ENCODE measurements at places on chromosomes 11 and 22.

- no peak for DNase-seq
Measured at GRCh38 chr11:48055292-48056132, 75.2 kb downstream of the PTPRJ start.

GRCh38 chr22:19291218-19291579 is 320 bp downstream of the CLTCL1 start:
- peak; percentile 33 for DNase-seq

GRCh38 chr22:27086080-27087044 is 429.0 kb downstream of the MIAT start:
- no peak for DNase-seq

DNA sequence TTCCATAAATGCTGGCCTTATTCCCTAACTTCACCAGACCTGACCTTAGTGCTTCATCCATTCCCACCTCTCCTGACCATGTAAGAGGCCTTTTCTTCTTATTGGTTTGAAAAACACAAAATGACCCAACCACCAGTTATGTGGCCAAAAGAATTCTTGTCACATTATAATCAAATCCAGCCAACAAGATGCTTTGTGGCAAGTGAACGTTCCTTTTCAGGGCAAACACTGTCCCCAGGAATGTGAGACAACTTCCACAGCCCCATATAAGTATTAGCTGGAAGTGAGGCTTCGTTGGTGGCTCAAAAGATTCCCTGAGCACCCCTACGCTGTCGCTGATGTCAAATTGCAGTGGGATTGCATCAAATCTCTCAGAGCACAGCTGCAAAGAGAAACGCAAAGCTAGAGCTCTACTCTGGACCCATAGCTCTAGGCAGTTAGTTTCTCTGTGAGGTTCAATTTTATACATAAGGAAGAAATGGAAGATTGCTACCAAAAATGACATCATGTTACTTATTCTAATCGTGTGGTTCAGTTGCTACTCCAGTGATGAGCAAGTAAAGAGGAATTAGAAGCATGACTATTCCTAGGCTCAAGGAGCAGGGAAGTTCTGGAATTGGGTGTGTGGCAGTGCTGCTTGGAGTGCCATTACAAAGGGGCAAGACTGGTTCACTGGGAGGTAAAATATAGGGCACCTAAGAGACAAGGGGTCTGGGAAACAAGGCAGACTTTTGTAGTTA is 26.1 kb downstream of the GLYATL1 start:
- DNase-seq = peak; percentile 31

GRCh38 chr11:73340164-73340563 is 32.1 kb downstream of the ARHGEF17 start:
- DNase-seq = no peak

- DNase-seq = no peak
Measured at GRCh38 chr11:96331699-96332116, 11.3 kb downstream of the MAML2 start.

- DNase-seq = peak; percentile 35
Measured at GRCh38 chr22:24410110-24410856, 17.1 kb upstream of the ADORA2A start.

- no peak for DNase-seq
Measured at GRCh38 chr11:91795139-91795887, 429.3 kb upstream of the FAT3 start.

DNA sequence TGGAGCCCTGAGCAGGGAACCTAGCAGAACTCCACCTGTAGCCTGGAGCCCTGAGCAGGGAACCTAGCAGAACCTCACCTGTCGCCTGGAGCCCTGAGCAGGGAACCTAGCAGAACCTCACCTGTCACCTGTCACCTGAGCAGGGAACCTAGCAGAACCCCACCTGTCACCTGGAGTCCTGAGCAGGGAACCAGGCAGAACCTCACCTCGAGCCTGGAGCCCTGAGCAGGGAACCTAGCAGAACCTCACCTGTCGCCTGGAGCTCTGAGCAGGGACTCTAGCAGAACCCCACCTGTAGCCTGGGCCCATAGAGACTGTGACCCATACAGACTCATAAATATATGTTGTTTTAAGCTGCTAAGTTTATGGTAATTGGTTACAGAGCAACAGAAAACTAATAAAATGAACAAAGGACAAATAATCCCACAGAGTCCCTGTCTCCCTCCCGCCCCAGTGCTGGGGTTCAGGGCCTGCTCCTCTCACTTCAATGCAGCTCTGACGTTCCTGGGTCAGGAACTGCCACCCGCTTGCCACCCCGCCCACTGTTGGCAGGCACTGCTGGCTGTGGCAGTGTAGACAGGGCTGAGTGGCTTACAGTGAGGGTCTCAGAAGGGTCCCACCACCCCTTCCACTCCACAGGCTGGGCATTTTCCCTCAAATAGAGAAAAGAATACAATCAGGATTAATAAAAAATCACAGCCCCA is 259.1 kb downstream of the TBC1D22A start:
- no peak for DNase-seq

DNA sequence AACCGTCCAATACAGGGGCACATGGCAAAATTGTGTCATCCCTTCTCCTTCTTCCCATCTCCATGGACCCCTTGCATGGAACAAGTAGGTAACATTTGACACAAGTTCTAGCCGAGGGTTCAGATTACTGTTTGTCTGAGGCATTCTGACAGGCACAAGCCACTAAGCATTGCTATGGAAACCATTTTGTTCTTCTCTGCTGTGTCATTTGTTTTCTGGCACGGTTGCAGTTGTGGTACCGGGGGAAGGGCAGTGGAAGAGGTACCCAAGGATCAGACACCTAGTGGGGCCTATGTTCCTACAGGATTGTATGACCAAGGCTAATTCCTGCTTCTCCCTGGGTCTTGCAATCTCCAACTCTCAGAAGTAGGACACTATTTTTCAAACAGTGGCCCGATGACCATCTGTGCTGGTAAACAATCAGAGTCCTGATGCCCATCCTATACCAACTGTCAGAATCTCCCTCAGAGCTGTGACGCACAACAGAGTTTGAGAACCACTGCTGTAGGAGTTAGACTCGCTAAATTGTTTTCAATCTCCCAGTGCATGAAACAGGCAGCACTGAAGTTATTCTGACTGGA is 69.3 kb downstream of the KCNC1 start:
- no peak for DNase-seq

DNA sequence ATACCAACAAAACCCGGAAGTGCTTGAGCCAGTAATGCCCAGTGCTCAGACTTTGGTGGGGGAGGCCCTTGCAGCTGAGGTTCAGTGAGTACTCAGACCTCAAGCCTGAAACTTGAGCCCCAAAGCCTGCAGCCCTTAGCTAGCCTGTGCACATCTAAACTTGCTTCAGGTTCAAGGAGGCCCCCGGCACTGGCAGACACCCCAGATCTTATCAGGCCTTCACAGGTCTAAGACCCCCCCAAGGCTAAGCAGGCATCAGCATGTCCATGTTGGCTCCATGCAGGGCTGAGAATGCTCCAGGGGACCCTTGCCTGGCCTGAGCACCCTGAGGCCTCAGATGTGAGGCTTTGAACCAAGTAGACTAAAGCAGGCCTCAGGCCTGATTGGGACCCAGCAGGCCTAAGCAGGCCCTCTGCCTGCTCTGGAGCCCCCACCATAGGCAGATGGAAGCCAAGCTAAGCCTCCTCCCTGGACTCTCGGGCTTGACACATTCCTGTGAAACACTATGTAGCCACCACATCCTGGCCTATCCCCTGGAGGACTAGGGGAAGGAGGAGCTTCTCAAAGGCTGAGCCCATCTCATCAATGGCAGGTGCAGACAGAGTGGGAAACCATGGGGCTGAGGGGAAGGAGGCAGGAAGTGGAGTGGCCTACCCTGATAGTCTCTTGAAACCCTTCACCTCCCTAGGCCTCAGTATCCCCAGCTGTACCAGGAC is 1.2 kb upstream of the CASTOR1 start:
- DNase-seq = peak; percentile 66

GRCh38 chr11:28132548-28132947 is 24.4 kb downstream of the METTL15 start:
- DNase-seq = no peak

- no peak for DNase-seq
Measured at GRCh38 chr11:113831314-113831713, 44.1 kb downstream of the USP28 start.

- no peak for DNase-seq
Measured at GRCh38 chr11:69913591-69914285, 94.5 kb upstream of the FGF3 start.

GRCh38 chr22:32618441-32619140 is 144.0 kb downstream of the FBXO7 start:
- no peak for DNase-seq

- DNase-seq = no peak
Measured at GRCh38 chr22:31846161-31847115, 92.6 kb downstream of the DEPDC5 start.

- DNase-seq = no peak
Measured at GRCh38 chr11:61782841-61783240, 9.6 kb downstream of the TMEM258 start.

- DNase-seq = no peak
Measured at GRCh38 chr11:84128840-84129239, 842.7 kb upstream of the CCDC90B start.

- peak; percentile 61 for DNase-seq
Measured at GRCh38 chr11:15819679-15820286, 536.6 kb downstream of the SOX6 start.

DNA sequence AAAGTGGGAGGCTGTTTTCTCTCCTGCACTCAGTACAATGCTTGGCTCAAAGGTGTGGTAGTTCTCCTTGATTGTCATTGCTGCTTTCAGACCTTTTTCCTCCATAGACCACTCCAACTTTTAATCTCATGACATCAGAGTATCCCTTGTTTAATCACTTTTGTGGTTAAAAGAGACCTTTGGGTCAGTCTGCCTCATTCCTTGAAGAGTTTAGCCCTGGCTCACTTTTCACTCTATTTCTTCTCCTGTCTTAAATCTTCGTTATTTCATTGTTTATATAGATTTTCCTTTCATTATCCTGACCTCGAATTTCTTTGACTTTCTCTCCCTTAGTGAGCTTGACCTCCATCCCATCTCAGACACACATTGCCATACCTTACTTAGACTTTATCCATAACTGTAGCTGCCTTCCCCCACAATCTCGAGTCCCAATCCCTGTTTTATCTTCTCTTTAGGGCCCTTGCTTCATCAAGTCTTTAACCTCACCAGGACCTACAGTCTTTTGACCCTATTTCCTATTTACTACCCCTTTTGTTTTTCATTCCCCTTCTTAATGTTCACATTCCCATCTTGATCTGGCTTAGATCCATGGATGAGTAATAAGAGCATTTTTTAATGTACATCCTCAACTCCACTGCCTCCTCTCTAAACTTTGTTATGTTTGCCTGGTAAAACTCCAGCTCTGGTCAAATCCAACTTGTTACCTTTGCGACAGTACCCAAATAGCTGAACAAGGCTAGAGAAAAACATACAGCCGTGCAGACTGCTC is 9.5 kb downstream of the ATXN10 start:
- DNase-seq = peak; percentile 33

GRCh38 chr11:100105982-100106358 is 581.1 kb upstream of the ARHGAP42 start:
- DNase-seq = no peak

DNA sequence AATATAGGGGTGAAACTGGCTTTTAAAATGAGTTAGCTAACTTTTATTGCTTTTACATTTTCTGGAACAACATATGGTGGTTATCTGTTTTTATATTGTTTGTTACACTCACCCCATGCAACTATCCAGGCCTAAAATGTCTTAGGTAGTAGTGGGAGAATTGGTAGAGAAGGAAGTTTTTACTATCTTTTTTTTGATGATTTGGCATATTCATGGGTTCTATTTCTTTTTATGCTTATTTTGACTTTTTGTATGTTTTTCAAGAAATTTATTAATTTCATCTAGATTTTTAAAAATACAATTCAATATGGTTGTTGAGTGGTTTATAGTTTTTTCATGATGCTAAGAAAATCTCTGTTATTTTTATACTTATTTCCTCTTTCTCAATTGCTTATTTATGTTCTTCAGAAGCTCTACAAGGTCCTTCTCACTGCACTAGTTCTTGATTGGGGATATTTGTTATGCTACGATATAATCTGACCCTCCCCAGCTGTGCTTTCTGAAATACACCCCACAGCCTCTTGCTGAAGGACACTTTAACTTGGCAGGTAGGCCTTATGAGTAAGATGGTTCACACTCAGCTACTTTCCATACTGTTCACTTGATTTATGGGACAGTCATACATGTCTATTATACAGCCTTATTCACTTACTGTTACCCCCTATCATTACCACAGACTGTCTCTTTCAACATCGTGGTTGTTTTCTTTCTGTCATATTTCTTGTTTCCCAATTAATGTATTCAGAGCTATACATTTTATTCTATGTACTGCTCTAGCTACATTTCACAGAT is 431.2 kb downstream of the METTL15 start:
- no peak for DNase-seq

GRCh38 chr22:30266445-30267381 is at the start of gene OSM:
Gene OSM (minus strand): TSS chr22:30266851. CDS start chr22:30266799, 52 bp downstream.
- no peak for DNase-seq

DNA sequence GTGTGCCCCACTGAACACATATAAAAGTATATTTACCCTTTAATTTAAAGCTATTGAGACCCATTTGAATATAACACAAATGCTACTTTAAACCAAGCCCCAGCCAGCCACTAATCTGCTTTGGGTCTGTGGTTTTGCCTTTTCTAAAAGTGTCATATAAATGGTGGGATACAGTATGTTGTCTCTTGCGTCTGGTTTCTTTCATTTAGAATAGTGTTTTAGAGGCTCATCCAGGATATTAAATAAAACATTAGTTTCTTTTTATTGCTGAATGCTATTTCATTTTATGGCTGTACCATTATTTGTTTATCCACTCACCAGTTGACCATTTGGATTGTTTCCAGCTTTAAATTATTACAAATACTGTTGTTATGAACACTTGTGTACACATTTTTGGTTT is 290.5 kb upstream of the SORL1-AS1 start:
- DNase-seq = no peak

DNA sequence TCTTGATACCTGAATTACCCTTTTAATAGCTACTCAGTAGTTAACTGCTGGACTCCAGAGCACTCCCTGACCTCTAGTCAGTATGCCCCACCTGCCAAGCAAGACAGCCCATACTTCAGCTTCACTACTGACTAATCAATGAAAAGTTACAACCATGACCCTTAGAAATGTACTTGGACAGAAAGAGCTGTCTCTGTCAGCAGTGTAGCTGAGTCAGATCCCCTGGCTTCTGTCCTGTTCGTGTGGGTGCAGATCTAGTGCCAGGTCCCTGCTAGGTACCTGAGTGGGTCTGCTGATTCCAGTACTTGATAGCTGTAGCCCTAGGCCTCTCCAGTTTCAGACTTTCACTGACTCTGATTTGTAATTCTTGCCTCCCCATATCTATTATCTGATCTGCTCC is 265.8 kb upstream of the POU2AF2 start:
- DNase-seq = no peak

DNA sequence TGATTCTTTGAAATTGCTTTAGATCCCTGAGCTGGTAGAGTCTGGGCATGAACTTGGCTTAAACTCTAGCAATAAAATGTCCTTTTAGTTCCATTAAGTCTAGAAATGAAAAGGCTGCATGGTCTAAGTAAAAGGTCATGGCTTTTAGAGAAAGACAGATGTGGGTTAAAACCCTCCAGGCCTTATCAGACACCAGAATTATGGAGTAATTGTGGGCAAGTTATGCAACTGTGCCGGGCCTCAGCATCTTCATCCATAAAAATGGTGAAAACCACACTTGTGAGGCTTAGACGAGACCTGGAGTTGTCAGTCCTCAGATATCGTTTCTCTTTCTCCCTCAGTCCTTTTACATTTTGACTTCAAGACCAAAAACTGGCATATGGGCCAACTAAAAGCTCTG is 597.9 kb upstream of the KIRREL3 start:
- DNase-seq = no peak
